ENCODE measurements at places on chromosomes 7 and 10.

- DNase-seq: no peak
Observed at GRCh38 chr7:30543813-30544525, 39.3 kb upstream of the GGCT start.

- no peak for DNase-seq
Observed at GRCh38 chr10:119084896-119085295, 4.3 kb upstream of the EIF3A start.

- peak; percentile 41 for DNase-seq
Observed at GRCh38 chr10:14625192-14625631, 149.5 kb downstream of the FAM107B start.

- peak; percentile 66 for DNase-seq
Observed at GRCh38 chr10:89302625-89303024, 779 bp downstream of the IFIT2 start.

- DNase-seq: no peak
Observed at GRCh38 chr7:90191648-90192047, 19.9 kb upstream of the STEAP2 start.

DNA sequence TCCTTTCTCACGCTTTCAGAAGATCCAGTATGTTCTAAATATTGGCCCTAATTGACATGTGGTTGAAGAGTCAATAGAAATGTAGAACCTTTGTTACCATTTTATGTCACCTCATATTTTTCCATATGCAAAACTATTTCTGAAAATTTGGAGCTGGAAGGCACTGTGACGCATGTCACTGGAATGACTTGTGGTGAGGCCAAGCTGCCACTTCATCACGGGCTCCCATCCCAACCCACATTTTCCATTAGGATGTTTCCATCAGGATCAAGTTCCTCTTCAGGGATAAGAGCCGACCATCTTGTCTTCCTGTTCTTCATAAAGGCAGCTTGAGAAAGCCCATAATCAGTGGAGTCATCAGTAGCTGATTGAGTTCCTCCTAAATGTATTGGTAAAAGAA is 1241.7 kb downstream of the GATA3 start:
- no peak for DNase-seq

- DNase-seq: no peak
Observed at GRCh38 chr10:11307937-11308336, 290.3 kb downstream of the CELF2 start.

- DNase-seq: no peak
Observed at GRCh38 chr10:107971411-107971810, 806.9 kb upstream of the SORCS1 start.

DNA sequence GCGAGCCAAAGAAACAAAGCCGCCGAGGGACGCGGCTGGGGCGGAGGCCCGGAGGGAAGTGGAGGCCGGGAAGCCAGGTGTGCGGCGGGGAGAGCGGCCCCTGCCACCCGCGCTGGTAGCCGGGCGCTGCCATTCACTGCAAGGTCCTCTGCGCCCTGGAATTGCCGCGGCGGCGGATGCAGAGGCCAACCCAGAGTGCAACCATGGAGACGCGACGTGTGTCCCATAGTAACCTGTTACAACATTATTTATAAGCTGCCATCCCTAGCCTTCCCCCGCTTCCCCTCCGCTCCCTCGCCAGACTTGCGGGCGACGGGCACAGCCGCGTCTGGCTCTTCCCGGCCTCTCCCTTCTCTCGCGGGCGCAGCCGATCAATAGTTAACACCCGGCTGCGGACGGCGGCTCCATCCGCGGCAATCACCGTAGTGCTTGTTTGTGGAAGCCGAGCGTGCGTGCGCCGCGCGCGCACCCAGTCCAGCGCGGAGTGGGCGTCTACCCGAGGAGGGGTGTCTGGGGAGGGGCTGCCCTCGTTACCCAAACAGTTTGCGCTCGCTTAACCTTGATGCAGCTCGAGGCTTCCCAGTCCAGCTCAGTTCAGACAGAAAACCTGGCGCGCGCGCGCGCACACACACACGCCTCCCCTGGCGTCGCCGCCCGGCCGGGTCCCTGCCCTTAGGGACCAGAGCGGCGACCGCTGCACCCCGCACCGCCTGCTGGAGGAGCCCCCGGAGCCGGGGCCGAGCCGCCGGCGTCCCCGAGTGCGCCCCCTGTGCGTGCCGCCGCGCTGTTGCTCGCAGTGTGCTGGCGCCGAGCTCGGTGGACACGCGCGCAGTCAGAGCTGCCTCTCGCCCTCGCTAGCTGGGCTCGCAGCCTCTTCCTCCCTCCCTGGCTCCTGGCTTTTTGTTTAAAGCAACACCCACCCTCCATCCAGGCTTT is 165.4 kb upstream of the DPP6 start:
- DNase-seq: peak; percentile 64

DNA sequence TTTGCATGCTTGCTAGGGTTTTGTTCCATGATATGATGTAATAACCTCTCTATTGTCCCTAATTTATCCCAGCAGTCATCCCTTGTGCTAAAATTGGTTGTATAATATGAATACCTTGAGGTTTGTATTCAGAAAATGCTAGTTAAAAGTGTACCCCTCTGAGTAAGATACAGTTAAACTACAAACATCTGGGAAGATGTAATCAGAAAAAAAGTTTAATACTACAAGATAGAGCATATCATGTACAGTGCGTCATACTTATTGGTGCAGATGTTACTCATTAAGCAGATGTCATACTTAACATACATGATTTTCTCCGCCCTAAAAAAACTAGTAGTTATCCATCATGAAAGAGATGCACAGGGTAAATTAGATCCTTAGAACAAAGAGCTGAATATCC is 336.1 kb upstream of the KCND2 start:
- DNase-seq: no peak

DNA sequence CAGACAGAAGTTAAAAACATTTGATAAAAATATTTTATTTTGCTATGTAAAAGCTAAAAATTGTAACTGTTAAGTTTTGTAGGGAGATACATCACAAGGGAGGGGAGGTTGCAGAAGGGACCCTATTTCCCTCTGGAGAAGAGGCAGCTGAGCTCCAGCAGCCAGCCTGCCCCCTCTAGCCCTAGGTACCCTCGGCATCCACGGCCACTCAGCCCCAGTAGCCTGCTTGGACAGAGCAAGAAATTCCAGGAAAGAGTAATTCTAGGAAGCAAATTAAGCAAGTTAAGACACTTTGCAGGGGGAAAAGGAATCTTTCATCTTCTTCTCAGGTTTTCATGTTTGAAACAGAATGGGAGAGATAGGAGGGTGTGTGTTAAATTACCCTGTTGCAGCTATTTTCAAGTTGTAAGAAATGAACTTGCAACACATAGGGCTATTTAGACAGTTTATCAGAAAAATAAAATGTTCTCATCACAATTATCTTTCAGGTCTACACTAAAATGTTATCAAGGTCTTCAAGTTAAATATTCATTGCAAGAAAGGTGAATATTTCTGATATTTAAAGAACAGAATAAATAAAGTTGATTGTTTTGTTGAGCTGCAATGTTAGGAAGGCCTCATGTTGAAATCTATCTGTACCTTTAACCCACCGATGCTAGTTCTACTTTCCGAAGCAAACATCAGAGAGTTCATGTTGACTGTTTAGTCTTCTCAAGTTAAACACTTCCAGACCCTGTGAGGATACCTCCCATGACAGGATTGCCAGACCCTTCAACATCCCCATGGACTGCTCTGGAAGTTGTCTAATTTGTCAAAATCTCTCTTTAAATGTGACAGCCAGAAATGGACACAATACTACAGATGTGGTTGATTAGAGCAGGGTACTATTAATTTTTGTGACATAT is 5.5 kb downstream of the SGCE start:
- no peak for DNase-seq

- no peak for DNase-seq
Observed at GRCh38 chr10:62959553-62959952, 143.4 kb upstream of the EGR2 start.

- DNase-seq: no peak
Observed at GRCh38 chr10:26662864-26663263, 34.6 kb upstream of the PDSS1 start.

- DNase-seq: peak; percentile 78
Observed at GRCh38 chr10:114380060-114380459, 24.2 kb downstream of the AFAP1L2 start.

DNA sequence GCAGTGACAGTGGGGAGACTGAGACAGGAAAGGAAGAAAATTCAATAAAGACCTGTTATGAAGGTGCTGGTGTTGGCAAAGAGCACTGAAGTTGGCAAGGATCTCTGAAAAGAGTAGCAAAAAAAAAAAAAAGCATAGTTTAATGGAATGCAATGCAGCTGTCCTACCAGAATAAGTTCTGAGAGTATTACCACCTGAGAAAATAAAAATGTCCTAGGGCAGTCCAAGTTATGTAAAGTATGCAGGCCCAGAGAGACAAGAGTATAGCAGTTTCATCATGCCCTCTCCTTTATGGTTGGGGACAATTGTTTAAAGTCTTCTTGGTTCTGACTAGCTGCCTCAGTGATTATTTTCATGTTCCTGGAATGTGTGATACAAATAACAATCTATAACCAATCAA is 1092.8 kb downstream of the SORCS3 start:
- DNase-seq: no peak

DNA sequence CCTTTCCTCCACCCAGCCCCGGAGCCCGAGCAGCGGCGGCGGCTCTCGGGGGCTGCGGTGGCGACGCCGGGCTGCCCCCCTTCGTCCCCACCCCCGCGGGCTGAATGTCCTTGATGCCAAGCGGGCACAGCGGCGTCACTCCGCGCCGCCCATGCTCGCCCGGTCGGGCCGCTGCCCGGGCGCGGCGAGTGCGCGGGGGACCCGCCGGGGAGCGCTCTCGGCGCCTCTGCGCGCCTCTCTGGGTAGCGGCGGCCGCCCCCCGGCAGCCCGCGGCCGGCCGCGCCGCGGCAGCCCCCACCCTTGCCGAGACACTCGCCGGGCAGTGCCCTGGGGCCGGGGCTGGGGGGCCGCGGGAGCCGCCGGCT is 433 bp upstream of the PLXNA4 start:
- DNase-seq: no peak

GRCh38 chr7:152052771-152053170 is 27.3 kb downstream of the GALNT11 start:
- DNase-seq: no peak

GRCh38 chr10:5095687-5096086 is 1.5 kb downstream of the AKR1C3 start:
- DNase-seq: no peak

GRCh38 chr10:110858297-110858934 is 13.3 kb upstream of the PDCD4 start:
- no peak for DNase-seq

GRCh38 chr7:98978672-98979071 is 100.3 kb downstream of the TRRAP start:
- no peak for DNase-seq

DNA sequence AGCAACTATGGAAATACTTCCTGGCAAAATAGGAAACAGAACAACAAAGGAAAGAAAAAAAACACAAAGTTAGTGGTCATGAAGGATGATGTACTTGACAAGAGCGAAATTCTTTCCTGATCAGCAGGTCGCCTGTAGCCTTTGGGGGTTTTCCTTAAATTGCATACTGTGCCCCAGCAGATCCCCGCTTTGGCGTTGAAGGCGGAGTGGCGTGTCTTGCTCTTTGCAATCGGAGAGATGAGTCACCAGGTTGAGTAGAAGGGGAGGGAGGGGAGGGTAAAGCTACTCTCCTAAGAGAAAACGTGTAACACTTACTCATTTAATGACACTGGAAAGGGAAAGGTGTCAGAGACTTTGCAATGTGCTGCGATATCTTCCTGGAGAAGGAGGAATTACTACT is 587.2 kb downstream of the SORCS1 start:
- DNase-seq: no peak

Data from G401 (cell line).